Regular cardiac myocyte (primary cell): ENCODE measurements at places on chromosomes 6 and 20. TPM values are rescaled to one million over a fixed set of nuclear protein-coding genes. Genes with fewer than 3 reads are reported as not detected.

The OR2B6 gene
- not detected in 2 replicates for total RNA-seq

The RAET1L gene
- not detected in 2 replicates for total RNA-seq

The PLCB4 gene
- 7.1 and 7.3 TPM in 2 replicates for total RNA-seq

The PTK6 gene
- under 0.01 TPM in 1 of 2 replicates, not detected in the other for total RNA-seq

The CST7 gene
- total RNA-seq: not detected in 2 replicates

The DTNBP1 gene
- total RNA-seq: 3.7 and 8.1 TPM in 2 replicates

The ADIG gene
- not detected in 2 replicates for total RNA-seq

The BIRC7 gene
- under 0.01 and 0.28 TPM in 2 replicates for total RNA-seq

The THBS2 gene
- 629 and 1,580 TPM in 2 replicates for total RNA-seq

The TFAP2A gene
- total RNA-seq: 0.85 TPM in 1 of 2 replicates, not detected in the other

The GJA10 gene
- not detected in 2 replicates for total RNA-seq

The RFX6 gene
- not detected in 2 replicates for total RNA-seq

The KCNG1 gene
- 5.4 and 13.5 TPM in 2 replicates for total RNA-seq

The PAK5 gene
- total RNA-seq: not detected in 2 replicates

The R3HDML gene
- not detected in 2 replicates for total RNA-seq

The ADGRB3 gene
- under 0.01 TPM in 1 of 2 replicates, not detected in the other for total RNA-seq

The SYNDIG1 gene
- 0.58 and 1.4 TPM in 2 replicates for total RNA-seq

The HLA-A gene
- total RNA-seq: 160 and 680 TPM in 2 replicates

The PRKN gene
- 0.58 and 2.8 TPM in 2 replicates for total RNA-seq

The KIFC1 gene
- 5.9 and 52.1 TPM in 2 replicates for total RNA-seq

The PNLDC1 gene
- 0.19 and 0.56 TPM in 2 replicates for total RNA-seq
